ENCODE measurements at places on chromosomes 2 and 18. TPM values are rescaled to one million over a fixed set of nuclear protein-coding genes. Genes with fewer than 3 reads are reported as not detected.

Gene GLB1L
- total RNA-seq = 12.3 TPM

Gene SCTR
- total RNA-seq = not detected

Gene WNT10A
- total RNA-seq = 0.06 TPM

Gene SULT1C4
- total RNA-seq = not detected

Gene LYPD6
- total RNA-seq = 16.6 TPM

Gene ZSWIM2
- total RNA-seq = 0.06 TPM

Gene ARHGAP15
- total RNA-seq = 0.11 TPM

Gene LRRC30
- total RNA-seq = not detected

Gene CDH19
- not detected for total RNA-seq

Gene ZNF804A
- total RNA-seq = 0.29 TPM

Gene TSPYL6
- not detected for total RNA-seq

Gene MERTK
- total RNA-seq = 0.46 TPM

Gene GPR35
- 1.0 TPM for total RNA-seq

Gene GALNT14
- total RNA-seq = not detected

Gene NOSTRIN
- not detected for total RNA-seq

Gene TTR
- total RNA-seq = not detected

Gene TSN
- 62.7 TPM for total RNA-seq

Gene SESTD1
- total RNA-seq = 5.5 TPM

Gene TTN
- 5.5 TPM for total RNA-seq

Gene DIPK1C
- total RNA-seq = not detected

Gene PCARE
- not detected for total RNA-seq

Gene ZC3H6
- total RNA-seq = 4.4 TPM

Gene DPP4
- total RNA-seq = 27.7 TPM

Gene ACMSD
- total RNA-seq = not detected

Gene KCNJ13
- not detected for total RNA-seq

Gene DSG2
- under 0.01 TPM for total RNA-seq

Gene EPB41L3
- under 0.01 TPM for total RNA-seq

Gene CDKL4
- total RNA-seq = not detected

Gene PKDCC
- total RNA-seq = 7.1 TPM

Gene CDK15
- total RNA-seq = 45.2 TPM

Gene MRPL53
- total RNA-seq = 23.7 TPM

Gene APCDD1
- total RNA-seq = 8.2 TPM

Gene SCYGR7
- total RNA-seq = not detected

All from LHCN-M2 (cell line).